Hematopoietic multipotent progenitor cell treated with erythropoietin and hydrocortisone succinate and interleukin-3 and kit ligand, for 4 days (in vitro differentiated cells): ENCODE measurements at places on chromosomes 12 and 14.
A peak's percentile ranks its signal among the peaks of the same experiment; 100 is the strongest.

- DNase-seq, result peak; percentile 47
Measured at GRCh38 chr14:32286602-32287001, 42.5 kb upstream of the AKAP6 start.

- no peak for DNase-seq
Measured at GRCh38 chr12:106093246-106093645, 45.5 kb downstream of the NUAK1 start.

DNA sequence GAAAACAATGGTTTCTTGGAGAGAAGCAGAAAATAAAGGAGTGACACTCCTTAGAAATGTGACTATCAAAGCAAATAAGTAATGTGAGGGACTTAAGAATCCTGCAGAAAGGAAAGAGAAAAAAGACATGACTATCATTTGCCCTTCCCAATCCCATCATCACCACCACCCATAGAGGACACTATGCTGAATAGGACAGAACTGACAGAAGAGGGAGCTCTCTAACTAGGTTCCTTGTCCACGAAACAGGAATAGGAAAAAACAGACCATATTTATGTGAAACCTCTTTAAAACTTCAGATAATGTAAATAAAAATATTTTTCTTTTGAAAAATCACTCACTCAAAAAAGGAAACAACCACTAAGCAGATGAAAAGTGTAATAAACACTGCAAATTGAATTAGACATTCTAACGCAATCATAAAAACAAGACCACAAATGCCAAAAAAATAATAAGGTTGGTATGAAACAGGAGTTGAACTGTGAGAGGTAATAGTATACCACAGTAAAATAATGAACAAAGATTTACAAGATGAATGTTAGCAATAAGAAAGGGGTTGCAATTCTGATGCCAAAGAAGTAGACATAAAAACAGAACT lies 24.1 kb downstream of the KLRD1 start:
- DNase-seq, result peak; percentile 83

- no peak for DNase-seq
Measured at GRCh38 chr14:96285667-96286066, 29.7 kb downstream of the BDKRB1 start.

- no peak for DNase-seq
Measured at GRCh38 chr12:86523844-86524243, 267.7 kb upstream of the MGAT4C start.

GRCh38 chr14:30551460-30551859 lies 7.5 kb upstream of the G2E3 start:
- no peak for DNase-seq

GRCh38 chr12:41344776-41345470 lies 156.8 kb downstream of the PDZRN4 start:
- no peak for DNase-seq

DNA sequence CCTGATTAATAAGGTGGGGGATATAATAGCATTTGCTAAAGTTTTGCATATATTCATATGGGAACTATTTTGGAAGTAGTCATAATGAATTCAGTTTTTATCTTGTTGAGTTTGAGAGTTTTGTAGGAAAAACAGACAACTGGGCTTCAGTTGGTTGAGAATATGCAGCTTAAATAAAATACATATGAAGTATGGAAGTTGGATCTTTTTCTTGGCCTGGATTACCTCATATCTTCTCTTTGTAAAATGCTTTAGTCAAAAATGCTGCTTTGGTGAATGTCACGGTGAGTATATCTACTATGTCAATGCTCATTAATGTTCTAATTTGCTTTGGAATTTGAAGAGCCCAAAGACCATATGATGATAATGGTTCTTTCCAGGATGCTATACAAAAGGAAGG lies 552.2 kb upstream of the LMO3 start:
- no peak for DNase-seq

DNA sequence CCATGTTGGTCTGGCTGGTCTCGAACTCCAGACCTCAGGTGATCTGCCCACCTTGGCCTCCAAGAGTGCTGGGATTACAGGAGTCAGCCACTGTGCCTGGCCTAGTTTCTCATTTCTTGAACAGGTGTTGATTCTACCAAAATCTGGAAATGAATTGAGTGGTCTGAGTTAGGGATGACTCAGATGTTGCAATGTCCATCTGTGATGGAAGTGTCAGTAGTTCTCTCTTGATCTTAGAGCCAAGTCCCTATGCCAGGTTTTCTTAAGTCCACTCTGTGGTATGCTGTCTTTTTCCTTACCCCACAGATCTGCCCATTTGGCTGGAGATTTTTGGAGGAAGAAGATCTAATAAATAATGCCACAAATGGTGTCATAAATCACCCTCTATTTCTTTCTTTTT lies 12.6 kb downstream of the SNAPC1 start:
- DNase-seq, result no peak

- DNase-seq, result peak; percentile 71
Measured at GRCh38 chr12:13173012-13173932, 23.3 kb upstream of the EMP1 start.

GRCh38 chr14:99173086-99173485 lies 98.9 kb downstream of the BCL11B start:
- DNase-seq, result no peak

GRCh38 chr12:125341422-125341821 lies 276.2 kb downstream of the AACS start:
- no peak for DNase-seq

DNA sequence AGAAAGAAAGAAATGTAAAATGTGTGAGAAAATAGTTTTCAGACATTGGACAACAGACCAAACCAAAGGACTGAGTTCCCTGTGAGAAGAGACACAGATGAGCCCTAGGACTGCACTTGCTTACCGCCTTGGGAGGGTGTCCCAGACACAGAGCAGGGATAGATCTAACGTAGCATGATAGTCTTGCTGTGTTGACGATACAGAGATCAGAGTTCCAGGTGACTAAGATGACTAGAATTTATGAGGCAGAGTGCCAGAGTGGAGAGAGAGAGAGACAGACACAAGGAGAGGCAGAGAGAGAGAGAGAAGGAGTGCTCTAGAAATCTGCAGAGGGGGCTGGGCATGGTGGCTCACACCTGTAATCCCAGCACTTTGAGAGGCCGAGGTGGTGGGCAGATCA lies 148.2 kb upstream of the LMNTD1 start:
- no peak for DNase-seq

- no peak for DNase-seq
Measured at GRCh38 chr12:99302874-99303273, 344.7 kb upstream of the GARIN6 start.

DNA sequence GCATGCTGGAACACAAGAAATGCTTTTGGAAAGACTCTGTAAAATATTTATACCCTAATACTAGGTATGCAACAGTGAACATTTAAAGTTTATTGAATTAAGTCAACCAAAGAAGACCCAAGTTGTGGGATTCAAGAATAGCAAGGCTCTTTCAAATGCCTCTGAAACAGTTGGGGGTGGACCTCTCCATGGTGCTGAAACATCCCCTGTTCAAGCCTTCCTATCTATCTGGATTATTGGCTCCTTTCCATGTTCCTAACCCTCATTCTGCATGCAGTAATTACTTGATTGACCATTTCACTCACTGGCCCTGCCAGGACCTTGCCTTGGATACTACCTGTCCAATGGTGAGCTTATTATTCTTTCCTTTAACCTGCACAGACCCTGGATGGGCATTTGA lies 349.7 kb downstream of the NRXN3 start:
- DNase-seq, result peak; percentile 72

DNA sequence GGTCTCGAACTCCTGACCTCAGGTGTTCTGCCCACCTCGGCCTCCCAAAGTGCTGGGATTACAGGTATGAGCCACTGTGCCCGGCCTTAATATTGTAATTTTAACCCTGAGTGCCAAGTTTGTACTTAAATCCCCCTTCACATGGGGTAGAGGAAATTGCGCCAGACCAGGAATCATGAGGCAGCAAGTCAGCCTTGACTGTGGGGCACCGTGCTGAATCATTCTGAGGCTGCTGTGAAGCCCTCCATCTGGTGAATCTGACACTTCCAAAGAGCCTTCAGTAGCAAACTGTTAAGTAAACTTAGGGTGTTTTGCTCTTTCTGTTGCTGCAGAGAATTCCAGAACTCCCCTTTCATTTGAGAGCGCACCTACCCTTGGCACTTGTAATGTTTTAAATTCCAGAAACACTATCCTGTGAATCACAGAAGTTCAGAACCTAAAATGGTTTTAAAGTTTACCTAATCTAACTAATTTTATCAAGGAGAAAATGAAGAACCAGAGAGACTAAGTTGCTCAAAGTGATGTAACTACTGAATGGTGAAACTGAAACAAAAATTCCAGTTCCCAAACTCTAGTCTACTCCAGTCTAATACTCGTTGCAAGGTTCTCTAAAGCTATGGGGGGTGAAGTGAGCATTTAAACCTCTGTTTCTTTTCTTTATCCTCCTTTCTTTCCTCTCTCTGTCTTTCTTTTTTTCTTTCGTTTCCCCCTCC lies 7.5 kb downstream of the HEBP1 start:
- DNase-seq, result peak; percentile 90

GRCh38 chr12:127830065-127830460 lies 436.9 kb upstream of the TMEM132C start:
- DNase-seq, result no peak

- no peak for DNase-seq
Measured at GRCh38 chr12:117098024-117098360, 1.2 kb downstream of the TESC start.

DNA sequence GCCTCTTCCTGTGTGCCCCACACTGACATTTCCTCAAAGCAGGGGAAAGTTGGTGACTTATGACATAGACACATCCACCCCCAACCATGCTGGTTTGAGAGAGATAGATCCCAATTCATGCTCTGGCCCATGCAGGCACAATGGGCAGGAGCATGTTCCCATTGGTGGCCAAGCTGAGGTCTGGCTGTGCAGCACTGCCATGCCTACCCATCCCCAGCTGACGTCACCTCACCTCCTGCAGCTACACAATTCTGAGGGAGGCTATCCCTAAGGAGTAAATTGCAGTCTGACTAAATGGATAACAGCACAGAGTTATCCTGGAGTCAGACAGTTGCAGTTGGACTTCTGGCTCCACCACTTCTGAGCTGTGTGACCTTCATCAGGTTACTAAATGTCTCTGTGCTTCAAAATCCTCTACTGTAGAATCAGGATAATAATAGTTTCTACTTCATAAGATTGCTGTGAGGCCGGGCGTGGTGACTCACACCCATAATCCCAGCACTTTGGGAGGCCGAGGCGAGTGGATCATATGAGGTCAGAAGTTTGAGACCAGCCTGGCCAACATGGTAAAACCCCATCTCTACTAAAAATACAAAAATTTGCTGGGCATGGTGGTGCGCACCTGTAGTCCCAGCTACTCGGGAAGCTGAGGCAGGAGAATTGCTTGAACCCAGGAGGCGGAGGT lies 323.9 kb downstream of the BCL11B start:
- no peak for DNase-seq

- peak; percentile 71 for DNase-seq
Measured at GRCh38 chr12:10722502-10722904, 620 bp downstream of the YBX3 start.

DNA sequence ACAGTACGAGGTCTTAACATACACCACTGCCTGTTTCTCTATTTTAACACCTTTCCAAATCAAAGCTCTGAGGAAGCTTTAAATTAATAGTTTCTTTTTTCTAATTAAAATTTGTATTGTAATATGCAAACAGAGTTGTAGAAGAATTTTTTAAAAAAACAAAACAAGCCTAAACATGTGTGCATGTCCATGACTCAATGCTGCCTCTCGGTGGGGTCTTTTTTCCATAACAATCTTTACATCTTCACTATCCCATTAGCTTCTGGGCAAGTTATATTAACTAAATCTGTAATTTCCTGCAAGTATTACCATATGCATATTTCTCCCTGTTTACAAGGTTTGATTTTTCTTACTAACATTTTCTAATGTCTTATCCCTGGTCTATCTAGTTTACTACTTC lies 143.9 kb upstream of the NAV3 start:
- peak; percentile 19 for DNase-seq

- DNase-seq, result no peak
Measured at GRCh38 chr12:122981587-122982476, 1.4 kb downstream of the ARL6IP4 start.

DNA sequence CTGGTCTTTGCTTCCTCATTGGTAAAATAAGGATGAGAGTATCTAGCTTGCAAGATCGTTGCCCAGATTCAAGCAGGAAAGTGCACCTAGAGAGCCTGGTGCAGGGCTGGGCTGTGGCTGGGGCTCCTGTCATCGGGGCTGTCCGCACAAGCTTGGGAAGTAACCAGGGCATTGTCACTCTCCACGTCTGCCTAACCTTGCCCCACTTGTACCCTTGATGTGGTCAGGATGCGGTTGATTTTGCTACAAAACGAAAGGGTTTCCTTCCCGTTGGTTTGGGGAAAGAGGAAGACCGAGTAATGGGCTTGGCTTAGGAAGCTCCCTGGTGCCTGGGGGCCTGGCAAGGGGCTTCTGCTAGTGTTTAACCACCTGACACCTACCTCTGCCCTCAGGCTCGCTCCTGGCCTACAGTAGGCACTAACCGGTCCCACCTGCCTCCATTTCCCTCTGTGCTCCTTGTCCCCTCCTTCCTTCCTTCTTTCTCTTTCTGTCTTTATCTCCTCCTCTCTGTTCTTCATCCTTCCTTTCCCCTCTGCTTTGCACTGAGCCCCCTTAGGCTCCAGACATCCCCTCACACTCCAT lies 21.8 kb downstream of the MVK start:
- DNase-seq, result peak; percentile 54

- DNase-seq, result no peak
Measured at GRCh38 chr14:52095794-52096193, 26.9 kb upstream of the NID2 start.

DNA sequence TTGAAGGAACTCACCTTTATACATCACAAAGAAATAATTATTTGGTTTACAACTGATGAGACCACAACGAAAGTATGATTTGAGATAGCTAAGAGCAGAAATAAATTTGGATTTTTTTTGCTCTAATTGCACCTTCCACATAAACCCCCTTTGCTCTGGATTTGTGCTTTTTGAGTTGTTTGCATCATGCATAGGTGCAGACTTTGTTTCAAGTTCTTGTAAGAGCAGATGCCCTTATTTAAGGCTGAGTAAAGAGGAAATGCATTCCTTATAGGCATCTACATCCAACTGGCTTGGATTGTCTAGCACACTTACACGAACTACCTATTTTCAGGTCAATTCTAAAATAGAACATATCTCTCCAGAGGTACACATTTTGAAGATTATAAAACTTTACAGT lies 6.6 kb upstream of the CCND2 start:
- no peak for DNase-seq

DNA sequence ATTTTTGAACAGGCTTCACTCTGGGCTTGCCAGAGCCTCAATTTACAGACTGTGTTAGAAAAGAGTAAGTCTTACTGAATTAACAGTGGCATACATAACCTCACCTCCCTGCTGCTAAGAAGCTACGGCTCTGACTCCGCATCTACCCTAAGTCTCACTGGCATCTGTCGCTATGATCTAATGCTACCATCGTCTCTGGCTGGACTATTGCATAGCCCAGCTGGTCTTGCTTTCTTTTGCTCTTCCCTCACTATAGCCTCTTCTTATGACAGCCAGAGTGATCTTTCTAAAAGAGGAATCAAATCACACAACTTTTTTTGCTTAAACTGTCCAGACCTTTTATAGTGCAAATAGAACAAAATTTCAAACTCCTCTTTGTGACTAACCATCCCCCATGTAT lies 81.1 kb downstream of the SLC24A4 start:
- no peak for DNase-seq

- DNase-seq, result no peak
Measured at GRCh38 chr14:34219661-34220377, 242.2 kb downstream of the SPTSSA start.

- no peak for DNase-seq
Measured at GRCh38 chr12:106541201-106541600, 41.6 kb upstream of the RFX4 start.

GRCh38 chr14:105026802-105027563 lies 6.1 kb upstream of the CDCA4 start:
- peak; percentile 55 for DNase-seq

- DNase-seq, result peak; percentile 41
Measured at GRCh38 chr12:55929306-55929791, 1.6 kb upstream of the DGKA start.

GRCh38 chr14:58747181-58747580 lies 109.4 kb downstream of the DACT1 start:
- peak; percentile 87 for DNase-seq
